ENCODE measurements at places on chromosomes 5 and 9.
A peak's percentile ranks its signal among the peaks of the same experiment; 100 is the strongest.

GRCh38 chr9:133944746-133945135, 47.4 kb downstream of the VAV2 start:
- DNase-seq = no peak

DNA sequence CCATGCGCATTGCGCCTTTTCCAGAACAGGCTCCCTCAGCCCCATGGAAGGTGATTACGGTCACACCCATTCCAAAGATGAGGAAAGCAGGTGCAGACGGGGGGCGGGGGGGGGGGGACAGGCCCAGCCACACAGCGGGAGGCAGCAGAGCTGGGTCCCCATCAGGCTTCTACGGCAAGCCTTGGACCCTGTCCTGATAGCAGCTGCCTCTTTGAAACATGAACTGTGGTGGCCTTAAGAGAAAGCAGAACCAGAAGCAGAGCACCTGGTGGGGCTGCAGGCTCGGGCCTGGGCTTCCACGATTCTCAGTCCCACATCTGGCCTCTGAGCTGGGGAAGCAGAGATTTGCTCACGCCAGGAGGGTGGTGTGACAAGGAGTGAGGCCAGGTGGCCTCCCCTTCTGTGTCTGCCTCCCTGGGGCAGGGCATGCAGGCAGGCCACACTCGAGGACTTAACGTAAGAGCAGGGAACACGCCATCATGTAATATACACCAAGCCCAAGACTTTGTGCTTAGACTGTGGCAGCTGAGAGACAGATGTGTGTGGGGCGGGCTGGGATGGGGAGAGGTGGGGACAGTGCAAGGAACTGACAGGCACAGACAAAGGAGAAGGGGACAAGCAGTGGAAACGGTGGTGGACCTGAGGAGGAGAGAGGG, 14.2 kb upstream of the PHYKPL start:
- no peak for DNase-seq

DNA sequence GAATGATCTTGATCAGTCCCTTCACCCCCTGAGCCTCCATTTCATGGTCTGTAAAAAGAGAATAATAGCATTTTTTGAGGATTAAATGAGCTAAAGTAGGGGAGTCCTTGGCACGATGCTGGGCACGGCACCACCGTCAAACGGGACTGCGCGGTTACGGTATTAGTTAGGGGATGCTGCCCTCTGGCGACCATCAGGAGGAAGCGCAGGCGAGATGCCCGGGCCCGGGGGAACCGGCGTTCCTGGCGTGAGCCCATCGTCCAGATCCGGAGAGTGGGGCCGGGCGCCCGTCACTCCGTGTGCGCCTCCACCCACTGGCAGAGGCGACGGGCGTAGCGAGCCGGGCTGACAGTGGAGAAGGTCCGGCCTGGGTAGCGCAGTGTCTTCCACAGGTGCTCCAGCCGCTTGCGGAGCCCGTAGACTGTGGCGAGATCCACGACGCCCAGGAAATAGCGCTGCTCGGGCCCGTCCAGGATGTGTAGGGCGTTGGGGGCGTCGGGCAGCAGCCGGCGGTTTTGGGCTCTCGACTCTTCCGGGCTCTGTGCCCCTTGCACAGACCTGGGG, 4.8 kb upstream of the ST6GALNAC4 start:
- DNase-seq = peak; percentile 71

DNA sequence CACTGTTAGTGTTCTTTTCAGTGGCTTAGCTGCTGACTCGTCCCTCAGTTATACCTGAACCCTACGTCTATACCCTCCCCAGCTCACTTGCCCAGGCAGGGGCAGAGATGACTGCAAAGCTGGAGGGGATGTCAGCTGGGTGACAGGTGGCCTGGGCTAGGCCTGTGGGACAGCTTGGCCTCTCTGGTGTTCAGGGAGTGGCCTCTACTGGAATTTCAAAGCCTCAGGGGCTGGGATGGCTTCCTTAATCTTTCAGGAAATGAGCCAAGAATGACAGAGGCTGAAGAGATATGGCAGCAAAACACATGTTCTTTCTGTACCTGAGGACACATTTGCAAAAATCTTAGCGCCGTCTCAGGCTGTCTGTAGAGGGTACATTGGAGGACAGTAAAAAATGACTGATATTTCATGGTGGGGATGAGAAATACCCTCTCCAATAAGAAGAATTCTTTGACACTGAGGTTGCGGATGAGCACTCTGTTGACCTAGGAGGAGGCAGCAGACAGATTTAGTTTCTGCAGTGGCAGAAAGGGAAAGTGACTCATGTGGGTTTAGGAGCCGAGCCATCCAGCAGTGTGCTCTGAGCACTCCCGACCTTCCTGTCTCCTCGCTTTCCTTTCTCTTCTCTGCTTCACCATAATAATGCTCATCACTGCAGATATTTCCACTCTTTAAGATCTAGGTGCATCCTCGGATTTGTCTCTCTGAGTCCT, 54.4 kb downstream of the ENTREP1 start:
- DNase-seq = no peak

GRCh38 chr5:149387081-149387631, 8.1 kb upstream of the IL17B start:
- no peak for DNase-seq

GRCh38 chr9:73137286-73137899, 14.3 kb upstream of the ANXA1 start:
- no peak for DNase-seq

DNA sequence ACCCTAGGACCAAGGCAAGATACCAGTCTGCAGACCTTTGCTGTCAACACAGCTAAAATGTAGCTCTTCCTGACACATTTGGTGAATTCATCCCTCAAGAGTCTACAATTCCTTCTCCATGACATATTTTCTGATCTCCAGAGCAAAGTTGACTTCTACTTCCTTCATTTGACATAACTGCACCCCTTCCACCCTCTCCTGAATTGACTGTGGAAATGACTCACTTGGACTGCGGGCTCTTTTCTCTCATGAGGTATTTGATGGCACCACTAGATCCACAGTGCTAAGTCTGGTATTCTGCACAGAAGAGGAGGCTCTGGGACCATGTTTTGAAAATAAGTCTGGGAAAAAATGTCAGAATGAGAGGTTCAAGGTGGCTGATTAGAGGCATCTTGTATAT, 338.4 kb upstream of the TRPC7 start:
- no peak for DNase-seq

- DNase-seq = no peak
Measured at GRCh38 chr5:96940586-96940985, 4.7 kb downstream of the LNPEP start.

GRCh38 chr9:128689293-128689774, 312 bp downstream of the SET start:
- DNase-seq = peak; percentile 53

DNA sequence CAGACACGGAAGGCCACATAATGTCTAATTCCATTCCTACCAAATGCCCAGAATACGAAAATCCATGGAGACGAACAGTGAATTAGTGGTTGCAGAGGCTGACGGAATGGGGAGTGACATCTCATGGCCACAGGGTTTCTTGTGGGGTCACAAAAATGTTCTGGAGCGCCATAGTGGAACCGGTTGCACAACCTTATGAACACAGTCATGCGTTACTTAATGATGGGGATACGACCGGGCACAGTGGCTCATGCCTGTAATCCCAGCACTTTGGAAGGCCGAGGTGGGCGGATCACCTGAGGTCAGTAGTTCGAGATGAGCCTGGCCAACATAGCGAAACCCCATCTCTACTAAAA, 26.0 kb upstream of the TTLL11 start:
- no peak for DNase-seq

GRCh38 chr5:124352312-124352711, 394.1 kb downstream of the ZNF608 start:
- DNase-seq = no peak

DNA sequence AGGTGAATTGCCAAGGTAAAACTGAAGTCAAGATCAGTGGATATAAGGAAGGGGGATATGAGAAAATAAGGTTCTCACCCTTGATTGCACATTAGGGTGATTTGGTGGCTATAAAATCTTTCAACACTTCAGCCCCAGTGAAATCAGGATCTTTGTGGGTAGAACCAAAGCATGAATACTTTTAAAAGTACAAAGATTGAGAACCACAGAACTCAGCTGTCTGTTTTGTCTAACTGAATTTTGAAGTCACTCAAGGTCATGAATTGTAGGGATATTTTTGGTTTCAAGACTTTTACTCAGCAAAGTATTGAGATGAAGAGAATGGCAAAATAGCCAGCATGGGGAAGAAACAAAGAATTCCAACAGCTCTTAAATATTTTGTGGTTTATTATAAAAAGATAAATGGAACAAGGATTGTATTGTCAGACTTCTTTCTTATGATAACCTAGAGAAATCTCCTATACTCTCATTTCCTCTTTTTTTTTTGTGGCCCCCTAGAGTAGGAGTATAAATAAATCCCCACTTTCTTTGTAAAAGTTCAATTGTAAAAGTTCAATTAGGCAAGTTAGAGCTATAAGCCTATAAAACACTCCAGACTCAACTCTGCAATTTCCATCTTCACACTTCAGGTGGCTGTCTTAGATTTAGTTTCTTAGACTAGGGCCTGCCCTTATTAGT, 272.9 kb downstream of the PDE4D start:
- DNase-seq = no peak

DNA sequence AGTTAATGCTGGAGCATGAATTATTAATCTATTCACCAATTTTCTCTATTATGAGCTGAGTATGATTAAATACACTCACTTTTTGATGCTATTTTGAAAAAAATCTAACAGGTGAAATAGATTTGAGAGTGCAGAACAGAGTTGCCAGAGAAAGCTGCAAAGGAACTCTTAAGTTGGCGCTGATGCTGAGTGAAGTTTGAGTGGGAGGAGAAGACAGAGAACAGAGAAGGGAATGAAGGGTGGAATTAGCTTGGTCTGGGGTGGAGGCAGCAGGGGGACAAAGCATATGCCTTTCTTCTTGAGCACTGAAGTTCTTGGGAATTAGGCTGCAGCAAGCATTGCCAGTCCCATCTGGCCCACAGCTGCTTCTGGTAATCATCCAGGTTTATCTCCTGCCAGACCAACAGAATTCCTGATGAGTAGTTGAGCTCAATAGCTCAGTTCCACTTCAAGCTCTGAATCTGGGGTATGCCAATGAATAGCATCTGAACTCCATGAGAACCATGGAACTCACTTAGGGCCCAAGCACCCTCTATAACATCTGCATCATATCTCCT, 290.1 kb downstream of the HINT1 start:
- no peak for DNase-seq

DNA sequence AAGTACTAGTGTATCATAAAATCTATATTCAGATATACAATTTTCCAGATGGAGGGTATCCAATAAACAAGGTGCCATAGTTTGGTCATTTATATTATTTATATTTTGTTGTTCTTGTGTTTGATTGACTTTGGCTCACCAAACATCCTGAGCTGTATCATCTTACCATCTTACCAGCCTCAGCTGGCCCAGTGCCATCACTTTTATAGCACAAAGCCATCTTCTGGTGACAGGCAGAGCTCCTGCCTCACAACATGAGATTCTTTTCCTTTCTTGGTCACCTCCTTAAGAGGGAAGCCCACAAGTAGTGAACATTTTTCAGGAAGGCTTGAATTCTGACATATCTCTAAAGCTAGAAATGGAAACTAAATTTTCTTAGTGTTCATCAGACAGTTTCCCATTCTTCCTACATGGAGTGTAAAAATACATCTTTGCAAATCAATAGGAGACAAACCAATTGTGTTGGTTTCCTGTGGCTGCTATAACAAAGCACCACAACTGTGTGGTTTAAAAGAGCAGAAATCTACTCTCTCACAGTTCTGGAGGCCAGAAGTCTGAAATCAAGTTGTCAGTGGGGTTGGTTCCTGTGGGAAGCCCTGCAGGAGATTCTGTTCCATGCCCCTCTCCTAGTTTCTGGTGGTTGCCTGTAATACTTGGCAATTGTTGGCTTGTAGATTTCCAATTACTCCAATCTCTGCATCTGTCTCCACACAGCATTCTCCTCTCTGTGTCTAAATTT, 341.8 kb downstream of the MAN2A1 start:
- DNase-seq = no peak

DNA sequence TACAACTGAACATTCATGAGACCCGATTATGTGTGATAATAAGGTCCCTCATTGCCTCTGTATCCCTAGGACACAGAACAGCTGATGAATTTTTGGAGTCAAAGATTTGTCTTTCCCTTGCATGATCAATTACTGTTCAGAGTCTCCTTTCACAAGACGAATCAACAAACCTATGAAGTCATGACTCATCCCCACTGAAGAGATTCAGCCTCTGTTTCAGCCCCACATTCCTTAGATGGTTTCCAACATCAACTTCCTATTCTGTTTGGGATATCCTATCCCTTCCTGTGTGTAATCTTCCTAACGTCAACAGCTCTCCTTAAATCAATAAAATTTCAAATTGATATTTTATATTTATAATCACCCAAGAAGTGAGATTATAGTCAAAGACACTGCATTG, 199.0 kb downstream of the DNAH5 start:
- no peak for DNase-seq

GRCh38 chr9:90870621-90871326, 69.2 kb downstream of the SYK start:
- no peak for DNase-seq

DNA sequence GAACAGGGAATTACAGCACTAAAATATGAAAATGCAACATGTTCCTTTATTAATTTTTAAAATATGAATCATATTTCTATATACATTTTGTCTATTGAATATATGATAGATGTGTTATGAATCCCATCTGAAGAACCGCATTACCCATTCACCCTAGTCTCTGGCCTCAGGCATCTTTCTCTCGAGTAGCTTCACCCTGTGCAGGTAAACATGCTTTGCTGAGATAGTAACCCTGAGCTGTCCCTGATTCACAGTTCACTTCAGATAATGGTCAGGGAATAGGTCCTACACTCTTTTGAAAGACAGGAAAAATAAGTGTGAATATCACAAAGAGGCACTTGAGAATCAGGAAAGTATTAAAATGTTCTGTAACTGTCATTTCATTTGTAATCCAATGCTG, 766.8 kb downstream of the IRX1 start:
- DNase-seq = no peak

GRCh38 chr9:85524531-85524930, 217.2 kb downstream of the AGTPBP1 start:
- DNase-seq = no peak

GRCh38 chr9:111805830-111806241, 11.1 kb upstream of the SHOC1 start:
- no peak for DNase-seq
